ENCODE measurements at places on chromosomes 13 and 19.

- no peak for DNase-seq
Measured at GRCh38 chr19:43976732-43977131, 7.3 kb upstream of the ZNF155 start.

GRCh38 chr19:14972676-14973075 lies 7.0 kb downstream of the SLC1A6 start:
- DNase-seq, result no peak

- DNase-seq, result no peak
Measured at GRCh38 chr13:94712287-94712811, at the start of gene SOX21. Gene SOX21 (minus strand): TSS chr13:94712545. CDS start chr13:94712049, 496 bp downstream.

DNA sequence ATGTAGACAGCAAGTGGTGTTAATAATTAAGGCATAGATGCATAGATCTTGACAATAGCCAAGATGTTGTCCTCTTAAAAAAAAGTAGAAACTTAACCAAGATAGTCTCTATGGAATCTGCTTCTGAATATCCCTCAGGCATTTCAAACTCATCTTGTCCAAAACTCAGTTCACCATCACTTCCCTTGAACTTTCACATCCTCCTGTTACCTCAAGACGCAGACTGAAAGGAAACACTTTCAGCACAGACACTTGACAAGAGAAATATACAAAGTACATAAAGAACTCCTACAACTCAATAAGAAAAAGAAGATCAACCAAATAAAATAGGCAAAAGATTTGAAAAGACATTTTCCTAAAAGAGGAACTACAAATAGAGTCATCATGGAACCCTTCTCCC lies 451.1 kb downstream of the FOXO1 start:
- no peak for DNase-seq

DNA sequence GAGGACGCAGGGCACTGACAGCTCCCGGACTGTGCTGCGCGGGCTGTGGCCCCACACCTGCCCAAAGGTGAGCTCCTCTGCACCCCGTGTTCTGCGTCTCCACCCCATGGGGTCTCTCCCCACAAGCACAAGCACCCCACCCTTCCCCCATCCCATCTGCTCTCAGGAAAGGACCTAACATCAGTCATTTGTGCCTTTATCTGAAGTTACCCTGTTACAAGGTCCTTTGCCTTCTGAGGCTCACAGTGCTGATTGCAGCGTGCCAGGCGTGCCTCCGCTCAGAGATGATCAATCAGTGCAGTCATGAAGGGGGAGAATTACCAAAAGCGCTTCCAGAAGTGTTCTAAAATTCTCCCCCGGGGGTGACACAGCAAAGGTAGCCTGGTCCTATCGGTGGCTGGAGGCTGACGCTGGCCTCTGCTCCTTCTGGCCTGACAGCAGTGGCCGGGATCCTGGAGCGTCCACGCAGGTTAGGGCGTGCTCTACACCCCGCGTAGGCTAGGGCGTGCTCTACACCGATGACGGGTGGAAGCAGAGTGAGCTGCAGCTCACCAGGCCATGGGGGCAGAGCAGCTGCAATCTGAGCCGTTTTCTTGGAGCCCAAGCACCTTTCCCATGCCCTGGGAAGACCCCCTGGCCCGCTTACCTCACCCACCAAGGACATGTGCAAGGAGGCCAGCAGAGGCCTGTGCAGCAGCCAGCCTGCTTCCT lies 84.7 kb upstream of the TM9SF2 start:
- no peak for DNase-seq

- DNase-seq, result no peak
Measured at GRCh38 chr19:53853707-53854106, 14.0 kb upstream of the MYADM start.

- DNase-seq, result no peak
Measured at GRCh38 chr13:39506559-39507390, 96.2 kb downstream of the LHFPL6 start.

DNA sequence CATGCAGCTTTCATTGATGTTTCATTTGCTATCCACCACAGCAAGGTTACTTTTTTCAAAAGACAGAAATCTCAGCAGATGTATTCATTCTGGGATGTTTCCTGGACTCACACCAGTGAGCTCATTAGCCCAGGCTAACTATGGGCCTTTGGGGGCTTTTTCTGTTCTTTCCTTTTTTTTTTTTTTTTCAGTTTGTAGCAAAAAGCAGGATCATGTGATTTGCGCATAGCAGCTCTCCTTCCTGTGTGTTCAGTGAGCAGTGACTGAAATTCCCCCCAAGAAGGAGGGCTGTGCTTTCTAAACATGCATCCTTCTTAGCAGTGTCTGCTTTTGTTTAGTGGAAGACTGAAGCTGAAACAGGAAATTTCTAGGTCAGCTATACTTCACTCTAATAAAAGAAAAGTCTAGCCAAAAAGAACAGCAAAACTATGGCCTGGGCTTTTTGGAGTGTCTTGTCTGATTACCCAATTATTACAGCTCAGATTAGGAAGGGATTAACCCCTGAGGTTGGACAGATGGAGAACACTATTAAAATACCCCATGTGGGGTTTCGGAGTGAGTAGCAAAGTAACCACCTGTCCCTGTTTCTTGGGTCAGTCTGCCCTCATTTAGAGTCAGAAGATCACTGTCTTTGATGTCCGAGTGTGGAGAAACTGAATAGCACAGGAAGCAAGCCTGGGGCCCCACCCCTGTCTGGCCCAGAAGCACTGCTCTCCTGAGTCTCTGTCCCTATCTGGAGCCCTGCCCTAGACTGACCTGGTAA lies 8.9 kb upstream of the AMER2 start:
- no peak for DNase-seq

DNA sequence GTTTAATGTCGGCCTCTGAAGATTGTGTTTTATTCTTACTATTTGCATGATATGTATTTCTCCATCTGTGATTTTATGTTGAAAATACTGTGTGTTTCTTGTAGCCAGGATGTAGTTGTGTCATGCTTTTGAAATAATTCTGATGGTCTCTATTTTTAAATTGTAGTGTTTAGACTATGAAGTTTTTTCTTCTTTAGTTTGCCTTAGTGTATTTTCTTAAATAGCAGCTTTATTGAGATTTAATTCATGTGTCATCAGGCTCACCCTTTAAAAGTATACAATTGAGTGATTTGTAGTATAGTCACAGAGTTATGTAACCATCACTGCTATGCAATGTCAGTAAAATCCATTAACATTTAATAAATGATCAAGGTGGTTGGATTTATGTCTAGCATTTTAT lies 74.5 kb downstream of the PCCA start:
- no peak for DNase-seq

DNA sequence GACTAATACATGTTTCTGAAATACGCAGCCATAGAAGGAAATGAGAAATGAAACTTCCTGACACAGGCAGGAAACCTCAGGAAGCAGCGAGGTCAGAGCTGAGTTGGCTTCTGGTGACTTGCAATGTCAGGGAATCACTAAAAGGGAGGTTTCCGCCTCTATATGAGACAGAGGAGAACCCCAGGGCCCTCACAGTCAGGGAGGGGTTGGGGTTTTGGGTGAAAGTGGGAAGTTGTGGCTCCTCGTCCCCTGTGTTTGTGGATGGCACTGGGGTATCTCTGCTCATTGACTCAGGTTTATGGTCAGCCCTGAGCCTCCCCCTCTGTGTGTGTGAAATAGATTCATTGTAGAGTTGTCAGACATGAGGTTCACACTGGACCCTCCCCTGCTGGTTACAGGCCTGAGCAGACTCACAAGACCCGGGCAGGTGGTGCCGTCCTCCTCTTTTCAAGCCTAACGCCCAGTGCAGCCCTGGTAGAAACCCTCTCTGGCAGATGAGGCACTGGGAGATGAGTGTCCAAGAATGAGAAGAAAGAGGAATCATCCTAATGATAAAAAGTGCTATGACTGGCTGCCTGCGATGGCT lies 5.5 kb upstream of the LILRA6 start:
- DNase-seq, result peak; percentile 9

GRCh38 chr19:1945899-1946298 lies 4.9 kb downstream of the CSNK1G2 start:
- DNase-seq, result no peak

DNA sequence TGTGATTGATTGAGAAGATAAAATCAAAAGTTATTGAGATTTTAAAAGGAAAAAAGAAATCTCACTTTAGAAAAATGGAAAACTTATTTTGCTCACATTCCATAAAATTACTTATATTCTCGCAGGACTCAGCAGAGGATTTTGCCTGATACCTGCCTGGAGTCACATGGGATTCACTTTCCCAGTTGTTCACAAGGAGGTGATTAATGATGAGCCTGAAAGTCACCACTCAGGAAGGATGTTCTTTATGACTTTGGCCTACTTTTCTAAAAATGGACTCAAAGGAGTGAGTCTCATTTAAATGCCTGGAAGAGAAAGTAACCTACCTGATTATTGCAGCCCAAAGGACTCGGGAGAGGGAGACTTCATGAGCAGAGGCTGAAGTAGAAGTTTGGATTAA lies 34.5 kb upstream of the FAM216B start:
- DNase-seq, result no peak

GRCh38 chr19:46944918-46945628 lies 74.6 kb upstream of the NPAS1 start:
- no peak for DNase-seq

DNA sequence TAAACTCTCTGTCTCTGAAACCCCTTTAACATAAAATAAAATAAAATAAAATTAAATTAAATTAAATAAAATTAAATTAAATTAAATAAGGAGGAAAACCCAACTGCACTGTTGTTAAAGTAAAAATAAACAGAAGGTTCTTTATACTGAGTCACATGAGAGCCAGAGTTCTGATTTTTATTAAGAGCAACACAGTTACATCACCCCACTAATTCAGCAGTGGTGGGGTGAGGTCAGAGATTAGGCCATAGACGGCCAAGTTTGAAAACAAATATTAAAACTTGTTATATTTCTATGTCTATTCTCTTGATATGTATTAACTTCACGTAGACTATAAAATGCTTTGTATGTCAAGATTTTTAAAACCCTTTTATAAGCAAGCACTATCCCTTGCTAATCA lies 59.5 kb downstream of the MYCBP2 start:
- DNase-seq, result no peak

- DNase-seq, result peak; percentile 64
Measured at GRCh38 chr19:41302624-41303351, 7.2 kb upstream of the CCDC97 start.

- no peak for DNase-seq
Measured at GRCh38 chr19:4806384-4806783, 14.8 kb downstream of the FEM1A start.

DNA sequence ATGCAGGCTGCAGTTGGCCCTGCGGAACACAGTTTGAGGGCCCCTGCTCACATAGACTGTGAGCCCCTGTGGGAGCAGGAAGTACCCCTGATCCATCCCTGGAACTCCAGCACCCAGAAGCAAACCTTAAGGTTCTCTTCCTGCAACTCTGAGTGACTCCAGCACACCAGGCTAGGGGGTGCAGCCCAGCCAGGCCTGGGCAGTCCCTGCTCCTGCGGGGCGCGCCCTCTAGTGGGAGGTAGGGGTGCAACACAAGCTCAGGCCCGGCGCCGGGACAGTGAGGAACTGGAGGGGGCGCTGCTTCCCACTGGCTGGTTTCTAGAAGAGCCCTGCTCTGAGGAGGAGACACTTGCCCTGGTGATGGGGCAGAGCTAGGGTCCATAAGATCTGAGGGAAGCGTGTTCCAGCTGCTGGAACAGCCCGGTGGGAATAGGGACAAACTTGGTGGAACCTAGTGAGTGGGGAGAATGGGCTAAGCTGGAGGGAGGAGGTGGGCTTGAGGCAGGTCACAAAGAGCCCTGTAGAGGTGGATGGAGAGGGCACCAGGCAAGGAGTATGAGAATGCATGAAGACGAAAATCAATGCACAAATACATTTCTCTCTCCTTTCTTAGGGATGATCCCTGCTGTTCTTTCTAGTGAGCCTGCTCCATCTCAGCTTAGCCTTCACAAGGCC lies 5.0 kb downstream of the ZSCAN5A start:
- peak; percentile 32 for DNase-seq

GRCh38 chr13:110303644-110304043 lies 3.3 kb downstream of the COL4A1 start:
- DNase-seq, result no peak
